ENCODE measurements at places on chromosomes 2 and 18.

DNA sequence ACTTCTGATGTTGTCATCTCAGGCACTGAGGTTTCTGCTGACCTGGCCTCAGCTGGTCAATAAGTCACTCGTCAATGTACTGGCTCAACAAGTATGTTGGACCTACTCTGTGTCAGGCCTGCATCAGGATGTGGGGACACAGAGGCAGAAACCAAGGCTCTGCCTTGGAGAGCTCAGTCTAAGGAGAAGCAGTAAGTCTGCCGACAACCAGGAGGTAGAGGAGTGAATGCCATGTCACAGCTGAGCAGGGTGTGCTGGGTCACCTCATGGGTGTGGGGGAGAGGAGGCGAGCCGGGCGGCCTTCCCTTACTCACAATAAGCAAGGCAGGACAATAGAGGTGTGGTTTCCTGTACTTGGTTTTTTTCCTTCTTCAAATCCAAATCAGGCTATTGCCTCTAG lies 75.8 kb downstream of the COLEC12 start:
- no peak for DNase-seq

DNA sequence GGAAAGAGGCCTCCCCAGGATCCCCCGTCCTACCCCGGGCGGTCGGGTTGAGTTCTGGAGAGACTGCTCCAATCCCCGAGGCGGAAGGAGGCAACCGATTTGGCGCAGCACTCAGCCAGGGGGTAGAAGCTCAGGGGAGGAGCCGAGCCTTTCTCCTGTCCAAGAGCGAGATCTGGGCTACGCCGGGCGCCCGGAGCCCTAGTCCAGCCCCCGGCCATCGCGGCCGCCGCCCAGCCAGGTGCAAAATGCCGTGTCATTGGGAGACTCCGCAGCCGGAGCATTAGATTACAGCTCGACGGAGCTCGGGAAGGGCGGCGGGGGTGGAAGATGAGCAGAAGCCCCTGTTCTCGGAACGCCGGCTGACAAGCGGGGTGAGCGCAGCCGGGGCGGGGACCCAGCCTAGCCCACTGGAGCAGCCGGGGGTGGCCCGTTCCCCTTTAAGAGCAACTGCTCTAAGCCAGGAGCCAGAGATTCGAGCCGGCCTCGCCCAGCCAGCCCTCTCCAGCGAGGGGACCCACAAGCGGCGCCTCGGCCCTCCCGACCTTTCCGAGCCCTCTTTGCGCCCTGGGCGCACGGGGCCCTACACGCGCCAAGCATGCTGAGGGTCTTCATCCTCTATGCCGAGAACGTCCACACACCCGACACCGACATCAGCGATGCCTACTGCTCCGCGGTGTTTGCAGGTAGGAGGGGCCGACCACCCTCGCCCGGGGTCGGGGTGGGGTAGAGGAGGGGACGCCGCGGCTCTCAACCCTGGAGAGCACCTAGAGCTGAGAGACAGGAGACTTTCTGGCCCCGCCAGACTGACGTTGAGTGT lies at the start of gene DYSF:
Gene DYSF, plus strand, starts transcription at position 158 of the 817 bp plus-strand sequence.
- DNase-seq, result no peak

GRCh38 chr2:189830510-189830909 lies 46.3 kb downstream of the PMS1 start:
- no peak for DNase-seq

GRCh38 chr2:239376351-239376750 lies 24.5 kb downstream of the HDAC4 start:
- DNase-seq, result no peak

DNA sequence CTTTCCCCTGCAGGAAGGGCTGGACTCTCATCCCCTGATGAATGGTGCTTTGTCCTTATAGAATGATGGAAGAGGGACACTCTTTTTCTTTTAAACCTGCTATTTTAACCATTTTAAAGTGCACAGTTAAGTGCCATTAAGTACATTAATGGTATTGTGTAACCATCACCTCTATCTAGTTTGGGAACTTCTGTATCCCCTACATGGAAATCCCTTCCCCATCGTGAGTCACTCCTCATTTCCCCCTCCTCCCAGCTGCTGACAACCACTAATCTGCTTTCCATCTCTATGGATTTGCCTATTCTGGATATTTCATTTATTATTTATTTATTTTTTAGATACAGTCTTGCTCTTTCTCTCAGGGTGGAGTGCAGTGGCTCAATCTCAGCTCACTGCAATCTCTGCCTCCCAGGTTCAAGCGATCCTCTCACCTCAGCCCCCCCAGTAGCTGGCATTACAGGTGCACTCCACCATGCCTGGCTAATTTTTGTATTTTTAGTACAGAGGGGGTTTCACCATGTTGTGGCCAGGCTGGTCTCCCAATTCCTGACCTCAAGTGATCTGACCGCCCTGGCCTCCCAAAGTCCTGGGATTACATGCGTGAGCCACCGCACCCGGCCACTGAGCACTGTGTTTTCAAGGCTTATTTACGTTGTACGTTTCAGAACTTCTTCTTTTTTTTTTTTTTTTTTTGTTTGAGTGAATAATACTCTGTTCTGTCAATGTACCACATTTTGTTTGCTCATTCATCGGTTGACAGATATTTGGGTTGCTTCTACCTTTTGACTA lies 15.8 kb downstream of the DGKD start:
- DNase-seq, result no peak

- DNase-seq, result no peak
Measured at GRCh38 chr2:232979871-232980461, 33.1 kb downstream of the NGEF start.

DNA sequence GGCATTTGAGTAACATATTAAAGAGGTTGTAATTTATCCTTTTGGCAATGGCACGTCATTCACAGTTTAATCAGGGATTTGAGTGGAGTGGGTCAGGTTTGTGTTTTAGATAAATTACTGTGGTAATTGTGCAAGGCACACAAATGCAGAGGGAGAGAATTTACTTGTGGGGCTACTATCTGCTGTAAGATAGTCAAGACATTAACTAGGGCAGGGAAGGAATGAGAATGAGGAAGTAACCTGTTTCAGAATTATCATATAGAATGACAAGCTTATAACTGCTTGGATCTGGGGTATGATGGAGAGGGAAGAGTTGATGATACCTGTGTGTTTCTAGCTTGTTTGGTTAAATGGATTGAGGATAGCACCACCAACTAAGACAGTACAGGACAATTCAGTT lies 58.9 kb upstream of the ZSWIM2 start:
- no peak for DNase-seq

DNA sequence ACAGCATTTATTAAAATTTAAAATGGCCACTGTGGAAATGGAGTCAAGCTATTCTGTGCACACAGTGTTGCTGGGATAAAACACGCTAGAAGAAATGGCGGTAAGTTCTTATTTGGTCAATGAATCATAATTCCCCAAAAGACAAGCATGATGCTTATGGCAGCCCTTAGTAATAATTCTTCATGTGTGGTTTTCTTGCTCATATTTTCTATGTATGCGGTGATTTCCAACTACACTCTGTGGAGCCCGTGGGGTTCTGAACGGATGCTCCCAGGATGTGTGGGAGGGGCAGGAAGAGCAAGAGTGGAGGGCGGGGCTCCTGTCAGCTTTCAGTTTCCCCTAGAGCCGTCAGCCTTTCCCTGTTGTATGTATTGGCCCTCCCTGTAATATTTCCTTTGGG lies 91.7 kb upstream of the RMDN2 start:
- DNase-seq, result no peak

DNA sequence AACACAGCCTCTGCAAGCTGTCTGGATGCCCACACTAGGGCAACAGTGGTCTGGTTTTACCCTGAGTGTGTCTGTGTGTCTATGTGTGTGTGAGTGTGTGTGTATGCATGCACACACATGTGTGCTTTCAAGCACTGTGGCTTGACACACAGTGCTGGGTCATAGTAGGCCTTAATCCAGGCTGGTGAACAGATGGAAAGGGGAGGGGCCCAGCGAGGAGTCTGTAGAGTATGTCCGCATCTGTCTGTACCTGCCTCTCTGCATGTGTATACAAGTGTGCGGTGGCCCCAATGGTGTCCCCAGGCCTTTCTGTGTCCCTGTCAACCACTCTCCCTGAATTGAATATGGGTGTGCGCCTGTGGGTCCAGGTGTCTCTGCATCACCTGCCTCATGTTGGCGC lies 9.3 kb upstream of the KCNIP3 start:
- no peak for DNase-seq

GRCh38 chr18:4455113-4455811 lies at the start of gene DLGAP1:
Gene DLGAP1, minus strand, starts transcription at chr18:4455307.
- DNase-seq, result peak; percentile 89

DNA sequence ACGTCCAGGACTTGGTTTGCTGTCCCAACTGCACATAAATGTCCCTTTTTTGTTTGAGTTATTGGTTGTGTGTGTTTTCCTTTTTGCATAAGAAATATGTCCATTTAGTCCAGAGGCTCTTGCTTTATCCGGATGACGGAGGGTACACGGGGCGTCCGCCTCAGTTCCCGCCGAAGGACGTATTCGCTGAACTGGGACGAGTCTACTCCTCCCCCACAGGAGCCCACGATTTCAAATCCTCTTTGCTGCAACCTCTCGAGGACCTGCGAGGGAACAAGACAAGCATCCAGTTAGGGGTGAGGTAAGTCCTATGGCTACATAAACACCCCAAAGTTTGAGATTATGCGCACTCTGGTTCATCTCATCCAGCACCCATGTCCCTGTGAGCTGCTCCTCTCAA lies 92.7 kb downstream of the KCTD1 start:
- no peak for DNase-seq

DNA sequence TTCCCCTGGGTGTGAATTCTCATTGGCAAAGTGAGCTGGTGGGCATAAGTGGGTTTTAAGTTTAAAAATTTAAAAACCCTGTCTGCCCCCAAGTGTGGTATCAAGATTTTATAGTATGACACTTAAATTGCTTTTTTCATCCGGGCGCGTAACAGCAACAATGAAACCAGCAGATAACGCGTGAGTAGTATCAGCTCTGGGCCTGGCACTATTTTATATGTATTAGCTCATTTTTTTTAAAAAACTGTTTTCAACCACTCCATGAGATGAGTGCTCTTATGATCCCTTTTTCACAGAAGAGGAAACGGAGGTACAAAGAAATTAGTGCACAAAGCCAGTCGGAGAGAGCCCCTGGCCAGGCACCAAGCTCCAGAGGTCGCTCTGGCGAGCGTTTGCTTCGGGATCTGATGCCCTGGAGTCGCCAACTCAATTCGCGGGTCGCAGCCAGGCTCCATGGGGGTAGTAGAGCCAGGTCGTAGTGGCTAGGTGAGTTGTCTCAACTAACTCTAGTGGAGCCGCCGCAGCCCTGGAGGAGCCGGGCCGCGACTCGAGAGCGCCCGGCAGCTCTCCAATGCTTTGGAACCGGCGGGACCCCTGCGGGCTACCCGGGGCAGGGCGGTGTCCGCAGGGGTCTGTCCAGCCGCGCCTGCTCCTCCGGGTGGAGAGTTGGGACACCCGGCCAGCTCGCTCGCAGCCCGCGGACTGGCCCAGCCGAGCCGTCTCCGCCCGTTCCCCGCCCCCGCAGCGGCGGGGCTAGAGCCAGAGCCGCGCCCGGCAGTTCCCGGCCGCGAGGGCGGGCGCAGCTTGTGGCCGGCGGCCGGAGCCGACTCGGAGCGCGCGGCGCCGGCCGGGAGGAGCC lies at the start of gene IL1R1:
Gene IL1R1, plus strand, starts transcription at position 777 of the 859 bp plus-strand sequence. CDS start 14,979 bp downstream, outside the sequence.
- no peak for DNase-seq

DNA sequence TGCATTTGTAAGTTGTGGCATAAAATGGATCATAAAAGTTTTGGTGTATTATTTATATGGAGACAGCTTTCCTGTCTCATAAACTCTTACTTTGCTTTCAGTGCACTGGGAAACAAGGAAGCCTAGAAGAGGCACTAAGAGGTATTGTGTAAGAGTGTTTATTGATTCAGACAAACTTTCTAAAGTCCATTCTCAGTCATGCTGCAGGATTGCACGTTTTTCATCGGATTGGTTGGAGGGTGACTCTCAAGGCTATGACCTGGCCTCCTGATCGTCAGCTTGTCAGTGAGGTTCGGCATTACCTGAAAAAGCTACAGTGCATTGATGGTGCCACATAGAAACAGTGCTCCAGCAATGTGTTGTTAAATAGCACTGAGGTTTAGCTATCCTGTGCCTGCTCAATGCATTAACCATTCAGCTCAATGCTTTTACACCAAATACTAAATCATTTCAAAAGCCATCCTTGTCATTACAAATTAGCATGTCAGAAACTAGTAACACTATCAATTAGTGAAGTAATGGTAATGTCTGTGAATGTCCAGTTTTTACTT lies 545.5 kb downstream of the CBLN2 start:
- no peak for DNase-seq

DNA sequence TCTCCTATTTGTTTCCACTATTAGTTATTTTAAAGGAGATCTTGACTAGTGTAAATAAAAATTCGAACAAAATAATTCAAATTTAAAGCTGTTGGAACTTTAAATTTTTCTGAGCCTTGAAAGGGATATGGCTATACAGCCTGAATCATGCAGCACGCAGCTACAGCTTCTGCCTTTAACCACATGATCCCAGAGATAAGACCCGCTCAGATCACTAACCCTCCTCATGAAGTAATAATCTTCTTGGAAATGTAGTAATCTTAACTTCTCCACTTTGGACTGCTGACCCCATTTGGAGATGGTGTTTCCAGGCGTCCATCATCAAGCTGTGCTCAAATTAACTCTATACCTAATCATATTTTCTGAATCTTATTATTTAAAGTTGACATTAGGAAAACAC lies 336.6 kb downstream of the DSC3 start:
- DNase-seq, result no peak

- DNase-seq, result no peak
Measured at GRCh38 chr2:28094739-28095138, 204.2 kb downstream of the BABAM2 start.

DNA sequence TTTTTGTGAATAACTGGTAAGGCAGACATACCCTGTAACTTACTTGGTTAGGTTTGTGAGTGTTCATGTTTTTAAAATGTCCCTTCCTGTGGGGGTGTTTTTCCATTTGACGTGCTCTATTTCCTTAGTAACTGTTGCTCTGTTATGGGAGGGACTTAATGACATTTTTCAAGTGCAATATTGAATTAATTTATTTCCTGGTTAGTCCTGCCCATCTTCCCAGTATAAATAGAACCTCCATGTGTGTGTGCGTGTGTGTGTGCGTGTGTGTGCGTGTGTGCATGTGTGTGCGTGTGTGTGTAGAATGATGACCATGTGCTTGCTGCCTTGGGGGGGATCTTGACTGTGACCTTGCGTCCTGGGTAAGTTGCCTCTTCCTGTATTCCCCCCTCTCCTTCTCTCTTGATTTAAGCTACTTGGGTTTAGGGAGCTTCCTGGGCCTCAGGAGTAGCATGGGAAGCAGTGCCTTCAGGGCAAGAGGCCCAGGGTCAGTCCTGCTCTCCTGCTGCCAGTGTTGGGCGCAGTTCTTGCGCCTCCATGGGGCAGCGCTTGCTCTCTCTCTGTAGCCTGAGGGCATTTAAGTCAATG lies 163.9 kb downstream of the LDLRAD4 start:
- DNase-seq, result peak; percentile 2

DNA sequence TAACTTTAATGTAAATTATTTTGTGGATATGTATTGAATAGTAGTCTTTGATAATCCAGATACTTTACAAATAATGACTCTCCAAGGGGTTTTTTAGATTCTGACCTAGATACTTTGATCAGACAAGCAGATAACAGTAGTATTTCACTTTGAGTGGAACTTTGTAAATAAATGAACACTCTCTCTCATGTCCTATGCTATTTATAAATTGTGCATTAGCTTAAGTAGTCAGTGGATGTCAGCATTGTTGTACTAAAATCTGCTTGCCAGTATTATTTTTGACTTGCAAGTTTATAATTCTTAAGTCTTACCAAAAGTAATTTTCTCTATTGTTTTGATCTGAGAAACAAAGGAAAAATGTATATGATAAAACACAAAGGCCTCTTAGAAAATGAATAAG lies 1113.1 kb upstream of the NRXN1 start:
- no peak for DNase-seq

All from HAP-1 (cell line).